ENCODE measurements at places on chromosomes 11 and 22.

GRCh38 chr11:10493041-10493663 lies 38.1 kb downstream of the AMPD3 start:
- no peak for DNase-seq

DNA sequence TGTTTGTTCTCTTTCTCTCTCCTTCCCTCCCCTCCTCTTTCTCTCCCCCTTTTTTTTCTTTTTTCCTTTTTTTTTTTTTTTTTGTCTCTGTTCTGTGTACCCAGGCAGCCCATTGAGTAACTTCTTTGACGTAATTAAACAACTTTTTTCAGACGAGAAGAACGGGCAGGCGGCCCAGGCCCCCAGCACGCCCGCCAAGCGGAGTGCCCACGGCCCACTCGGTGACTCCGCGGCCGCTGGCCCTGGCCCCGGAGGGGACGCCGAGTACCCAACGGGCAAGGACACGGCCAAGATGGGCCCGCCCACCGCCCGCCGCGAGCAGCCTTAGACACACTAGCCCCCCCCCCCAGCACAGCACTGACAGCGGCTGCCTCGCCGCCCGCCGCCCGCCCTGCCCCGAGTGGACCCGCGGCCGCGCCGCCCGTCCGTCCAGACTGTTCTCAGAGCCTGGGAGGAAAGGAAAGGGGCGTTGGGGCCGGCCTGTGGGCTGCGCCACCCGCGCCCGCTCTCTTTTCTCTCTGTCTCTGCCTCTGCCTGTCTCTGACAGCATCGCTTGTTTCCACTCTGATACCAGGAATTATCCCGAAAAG lies 26.1 kb downstream of the MOB2 start:
- no peak for DNase-seq

DNA sequence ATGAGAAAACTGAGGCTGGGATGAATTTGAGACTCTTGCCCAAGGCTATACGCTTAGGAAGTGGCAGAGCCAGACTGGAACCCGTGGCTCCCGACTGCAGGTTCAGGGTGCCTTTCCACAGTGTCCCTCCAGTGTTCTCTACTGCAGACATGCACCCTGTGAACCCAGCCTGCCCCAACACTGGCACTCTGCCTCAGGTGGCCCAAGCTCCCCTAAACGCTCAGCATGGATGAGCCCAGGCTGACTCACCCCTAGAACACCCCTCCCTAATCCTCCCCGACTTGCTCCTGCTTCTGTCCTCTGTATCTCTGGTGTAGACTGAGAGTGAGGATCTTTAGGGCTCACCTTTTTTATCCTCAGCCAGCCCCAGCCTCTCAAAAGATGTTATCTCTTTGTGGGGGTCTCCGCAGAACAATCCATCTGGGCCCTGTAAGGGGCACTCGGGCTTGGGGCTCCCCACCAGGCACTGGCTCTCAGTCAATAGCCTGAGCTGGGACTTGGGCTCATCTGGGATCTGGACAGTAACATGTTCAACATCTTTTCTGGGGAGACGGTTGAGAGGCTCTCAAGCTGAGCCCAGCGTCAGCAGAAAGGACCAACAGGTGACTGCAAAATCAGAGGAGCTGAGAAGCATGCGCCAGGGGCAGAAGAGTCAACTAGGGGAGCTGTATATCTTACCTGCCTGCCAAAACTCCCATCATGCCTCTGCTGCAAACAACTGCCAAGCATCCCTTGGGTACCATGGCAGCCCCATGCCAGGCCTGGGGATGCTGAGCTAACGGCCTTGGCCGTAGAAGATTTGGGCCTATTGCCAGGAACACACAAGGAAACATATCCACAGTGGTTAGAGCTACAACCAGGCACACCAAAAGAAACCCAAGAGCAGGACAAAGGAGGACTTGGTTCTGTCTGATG lies 176.2 kb downstream of the BUD13 start:
- no peak for DNase-seq

- DNase-seq = no peak
Observed at GRCh38 chr22:22661275-22661674, 16.9 kb downstream of the GGTLC2 start.

- DNase-seq = no peak
Observed at GRCh38 chr22:22770280-22770871, 117.2 kb upstream of the IGLL5 start.

- DNase-seq = no peak
Observed at GRCh38 chr22:45262195-45262930, 21.7 kb upstream of the KIAA0930 start.
